ENCODE measurements at places on chromosomes 2 and 18.

GRCh38 chr2:139790136-139790535, 1009.9 kb upstream of the NXPH2 start:
- DNase-seq, result no peak

DNA sequence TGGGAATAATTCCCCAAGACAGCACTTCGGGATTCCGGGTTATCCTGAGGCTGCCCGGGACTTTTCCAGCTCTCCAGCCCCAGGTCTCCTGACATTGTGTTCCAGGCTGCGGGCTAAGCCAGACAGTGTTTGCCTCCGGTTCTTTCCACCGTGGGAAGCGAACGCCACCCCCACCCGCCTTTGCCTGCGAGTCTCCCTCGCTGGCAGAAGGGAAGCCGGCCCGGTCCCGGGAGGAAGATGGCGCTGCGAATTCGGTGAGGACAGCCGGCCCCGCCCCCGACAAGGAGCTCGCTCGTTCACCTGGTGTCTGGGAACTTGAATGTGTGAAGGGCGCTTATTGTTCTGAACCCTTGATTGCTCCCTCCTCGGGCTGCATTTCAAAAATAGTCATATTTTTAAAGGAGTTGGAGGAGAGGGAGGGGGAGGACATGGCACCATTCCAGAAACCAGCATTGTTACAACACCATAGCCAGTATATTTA, 2.9 kb downstream of the LRATD1 start:
- peak; percentile 66 for DNase-seq

- no peak for DNase-seq
Observed at GRCh38 chr2:197838036-197838435, 33.6 kb downstream of the PLCL1 start.

DNA sequence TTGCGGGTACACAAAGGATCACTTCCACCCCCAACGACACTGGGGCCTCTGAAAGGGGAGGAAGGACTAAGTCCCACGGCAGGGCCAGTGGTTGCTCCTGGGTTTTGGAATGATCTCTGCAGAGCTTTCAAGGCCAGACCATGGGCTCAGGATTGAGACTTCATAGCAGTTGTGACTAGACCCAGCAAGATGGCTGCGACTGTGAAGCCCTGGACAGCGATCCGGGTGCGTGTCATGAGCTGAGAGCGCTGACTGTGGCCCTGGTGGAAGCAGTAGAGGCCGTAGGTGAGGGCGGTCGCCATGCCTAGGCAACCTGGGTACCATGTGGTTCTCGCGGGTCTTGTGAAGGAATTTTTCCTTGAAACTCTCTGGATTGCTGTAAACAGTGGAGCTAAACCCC, 27.3 kb downstream of the NCL start:
- no peak for DNase-seq

DNA sequence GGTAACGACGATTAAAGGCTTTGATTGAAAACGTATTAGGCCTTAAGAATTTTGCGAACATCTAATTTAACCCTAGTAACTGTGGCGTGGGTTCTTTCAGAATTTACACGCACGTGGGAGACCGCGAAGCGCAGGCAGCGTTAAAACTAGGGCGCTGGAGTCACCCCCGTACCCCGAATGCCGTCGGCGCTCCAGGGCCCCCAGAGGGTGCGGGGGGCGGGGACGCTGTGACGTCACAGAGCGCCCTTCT, 673 bp upstream of the SMCHD1 start:
- no peak for DNase-seq

DNA sequence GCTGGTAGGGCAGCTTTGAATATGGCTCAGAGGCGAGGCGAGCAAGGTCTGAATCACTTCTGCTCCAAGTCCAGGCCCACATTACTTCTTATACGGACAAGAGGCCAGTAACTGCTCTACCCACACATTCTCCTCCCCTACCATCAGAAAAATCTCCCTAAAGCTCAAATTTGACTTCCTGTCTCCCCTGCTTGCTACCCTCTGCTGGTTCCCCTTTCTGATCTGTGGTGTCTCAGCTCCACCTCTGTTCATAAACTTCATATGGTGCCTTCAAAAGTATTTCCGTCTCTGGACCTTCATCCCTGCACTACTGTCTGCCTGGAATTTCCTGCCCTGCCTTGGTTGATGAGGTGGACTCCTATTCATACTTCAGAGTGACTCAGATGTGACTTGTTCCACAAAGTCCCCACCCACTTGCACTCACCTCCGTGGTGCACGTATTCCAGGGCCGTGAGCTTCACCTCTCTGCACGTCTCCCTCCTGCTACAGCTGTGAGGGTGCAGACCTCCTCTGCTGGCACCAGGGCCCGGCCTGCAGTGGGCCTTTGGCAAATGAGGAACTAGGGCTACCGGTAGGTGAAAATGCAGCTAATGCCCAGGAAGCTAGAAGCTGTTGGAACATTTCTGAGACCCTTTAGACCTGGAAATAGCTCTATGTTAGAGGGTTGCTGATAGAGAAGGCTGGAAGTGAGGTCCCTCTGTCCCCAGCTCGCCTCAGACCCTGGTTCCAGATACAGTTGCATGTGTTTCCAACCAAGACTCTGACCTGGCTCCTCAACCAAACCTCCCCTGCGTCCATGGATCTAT, 24.6 kb upstream of the KCMF1 start:
- DNase-seq, result no peak

DNA sequence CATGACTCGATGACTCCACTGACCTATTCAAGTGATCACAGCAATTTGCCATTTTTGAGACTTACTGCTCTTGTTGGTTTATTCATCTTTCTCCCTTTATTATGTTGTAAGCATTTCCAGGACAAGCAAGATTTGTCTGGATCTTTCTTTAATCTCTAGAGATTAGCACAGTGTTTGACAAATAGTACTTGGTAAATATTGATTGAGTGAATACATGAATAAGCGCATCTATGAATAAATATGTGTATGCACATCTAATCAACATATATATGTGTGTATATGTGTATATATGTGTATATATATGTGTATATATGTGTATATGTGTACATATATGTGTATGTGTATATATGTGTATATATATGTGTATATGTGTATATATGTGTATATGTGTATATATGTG, 7.3 kb downstream of the TMX3 start:
- DNase-seq, result no peak

- DNase-seq, result peak; percentile 38
Observed at GRCh38 chr2:12856934-12857601, 140.3 kb downstream of the TRIB2 start.

DNA sequence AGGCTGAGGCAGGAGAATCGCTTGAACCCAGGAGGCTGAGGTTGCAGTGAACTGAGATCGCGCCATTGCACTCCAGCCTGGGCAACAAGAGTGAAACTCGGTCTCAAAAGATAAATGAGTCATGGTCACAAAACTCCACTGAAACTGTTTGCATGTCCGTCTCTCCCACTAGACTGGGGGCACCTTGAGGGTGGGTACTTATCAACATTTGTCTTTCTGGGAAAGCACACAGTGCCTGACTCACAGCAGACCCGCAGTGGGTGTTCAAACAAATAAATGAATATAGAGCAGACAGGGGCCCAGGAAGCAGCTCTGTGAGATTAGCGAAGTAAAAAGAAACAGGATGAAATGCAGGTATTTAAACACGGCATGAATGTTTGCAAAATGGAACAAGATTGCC, 211.1 kb upstream of the GATA6 start:
- no peak for DNase-seq

DNA sequence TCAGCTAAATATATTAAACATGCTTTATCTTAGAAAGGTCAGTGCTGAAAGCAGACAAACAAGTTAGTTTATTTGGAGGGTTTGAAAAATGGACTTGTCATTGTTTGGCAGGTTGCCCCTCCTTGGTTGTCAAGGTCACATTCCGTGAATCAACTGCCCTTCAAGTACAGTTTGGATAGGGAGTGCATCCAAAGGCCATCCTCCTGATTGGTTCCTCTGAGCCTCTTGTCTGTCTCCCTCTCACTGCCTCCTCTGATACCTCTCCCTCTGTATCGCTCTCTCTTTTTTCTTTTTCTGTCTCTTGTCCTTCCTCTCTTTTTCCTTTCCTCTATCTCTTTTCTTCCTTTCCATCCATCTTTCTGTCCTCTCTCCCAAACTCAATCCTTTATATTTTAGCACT, 5.4 kb downstream of the ITGAV start:
- no peak for DNase-seq

GRCh38 chr2:114022360-114023085, 132.6 kb downstream of the ACTR3 start:
- no peak for DNase-seq

GRCh38 chr18:10558967-10559298, 33.1 kb downstream of the NAPG start:
- no peak for DNase-seq

DNA sequence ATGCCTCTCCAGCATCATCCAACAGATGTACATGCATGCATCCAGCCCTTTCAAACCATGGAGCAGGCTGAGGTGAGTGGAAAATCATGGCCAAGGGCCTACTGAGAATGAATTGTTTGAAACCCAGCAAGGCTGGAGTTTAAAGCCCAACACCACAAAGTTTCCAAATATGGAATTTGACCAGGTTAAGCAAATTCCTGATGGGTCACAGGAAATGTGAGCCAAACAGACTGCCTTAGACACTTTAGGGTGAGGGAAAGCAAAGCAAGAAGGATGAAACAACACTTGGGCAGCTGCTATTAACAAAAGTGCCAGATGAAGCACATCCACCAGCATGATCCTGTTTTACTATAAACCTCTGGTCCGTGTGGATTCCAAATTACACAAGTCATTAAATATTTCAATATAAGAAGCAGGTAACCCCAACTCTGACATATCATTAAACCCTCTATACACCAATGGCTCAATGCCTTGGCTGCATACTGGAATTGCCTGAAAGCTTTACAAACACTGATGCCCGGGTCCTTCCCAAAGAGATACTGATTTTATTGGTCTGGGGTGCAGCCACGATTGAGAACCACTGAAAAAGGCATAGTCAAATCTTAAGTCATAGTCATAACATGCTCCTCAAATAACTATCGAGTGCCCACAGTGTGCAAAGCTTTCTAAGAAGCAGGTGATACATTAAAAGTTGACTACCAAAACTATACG, 9.1 kb downstream of the KLF7 start:
- DNase-seq, result no peak

- DNase-seq, result no peak
Observed at GRCh38 chr2:47401789-47402554, 984 bp upstream of the MSH2 start.

- no peak for DNase-seq
Observed at GRCh38 chr18:76391038-76391437, 104.0 kb downstream of the ZNF516 start.

DNA sequence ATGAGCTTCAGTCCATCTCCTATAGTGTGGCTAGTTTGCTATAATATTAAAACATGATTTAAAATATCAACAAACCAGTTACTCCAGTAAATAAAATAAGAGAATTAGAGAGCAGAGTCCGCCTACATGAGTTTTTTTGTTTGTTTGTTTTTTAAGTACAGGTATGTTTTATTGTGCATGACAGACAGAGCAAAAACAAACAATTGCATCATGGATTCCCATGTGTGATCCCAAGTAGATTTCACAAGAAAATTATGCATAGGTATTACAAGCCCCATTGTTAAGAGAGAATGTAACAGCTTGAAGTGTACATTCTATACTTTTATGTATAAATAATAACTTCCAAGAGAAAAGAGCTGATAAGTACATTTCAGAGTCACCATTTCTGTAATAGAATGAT, 21.0 kb downstream of the SULT1C3 start:
- DNase-seq, result no peak
